ENCODE measurements at places on chromosomes 16 and 17.

GRCh38 chr17:47934856-47935255 lies 6.5 kb upstream of the PNPO start:
- no peak for DNase-seq

DNA sequence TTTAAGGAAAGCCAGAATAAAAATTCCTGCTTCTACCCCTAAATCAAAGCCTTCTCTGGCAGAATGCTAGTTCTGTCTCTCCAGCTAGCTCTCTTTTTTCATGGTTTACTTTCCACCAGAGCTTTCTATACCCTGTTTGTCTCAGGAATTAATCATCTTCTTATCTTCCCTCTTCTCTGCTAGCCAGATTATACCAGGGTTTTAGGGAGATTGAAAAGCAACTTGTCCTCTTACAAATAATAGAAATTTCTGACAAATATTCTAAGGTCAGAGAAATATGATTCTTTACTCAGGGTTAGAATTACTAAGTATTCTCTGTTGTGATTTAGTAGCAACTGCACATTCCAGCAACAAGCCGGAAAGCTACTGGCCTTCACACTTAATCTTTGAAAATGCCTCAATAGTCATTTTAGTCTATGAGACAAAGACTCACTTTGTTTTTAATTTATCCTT lies 166.4 kb downstream of the TANC2 start:
- DNase-seq, result no peak

- no peak for DNase-seq
Measured at GRCh38 chr16:1372292-1372950, 20.7 kb downstream of the GNPTG start.

GRCh38 chr17:16941072-16942036 lies 30.6 kb downstream of the TNFRSF13B start:
- DNase-seq, result no peak

DNA sequence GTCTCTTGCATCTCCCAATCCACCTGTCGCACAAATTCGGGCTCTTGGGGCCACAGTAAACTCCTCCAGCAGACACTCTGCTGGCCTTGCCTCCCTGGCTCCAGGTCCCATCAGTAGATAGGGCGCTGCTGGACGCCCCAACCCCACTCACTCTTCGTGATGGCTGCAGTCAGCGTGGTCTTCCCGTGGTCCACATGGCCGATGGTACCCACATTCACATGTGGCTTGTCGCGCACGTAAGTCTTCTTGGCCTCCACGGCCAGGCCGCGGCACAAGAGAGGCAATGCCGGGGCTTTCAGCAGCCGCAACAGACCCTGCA lies 428 bp downstream of the TUFM start:
- DNase-seq, result no peak

GRCh38 chr17:66514227-66514806 lies 211.9 kb downstream of the PRKCA start:
- no peak for DNase-seq

DNA sequence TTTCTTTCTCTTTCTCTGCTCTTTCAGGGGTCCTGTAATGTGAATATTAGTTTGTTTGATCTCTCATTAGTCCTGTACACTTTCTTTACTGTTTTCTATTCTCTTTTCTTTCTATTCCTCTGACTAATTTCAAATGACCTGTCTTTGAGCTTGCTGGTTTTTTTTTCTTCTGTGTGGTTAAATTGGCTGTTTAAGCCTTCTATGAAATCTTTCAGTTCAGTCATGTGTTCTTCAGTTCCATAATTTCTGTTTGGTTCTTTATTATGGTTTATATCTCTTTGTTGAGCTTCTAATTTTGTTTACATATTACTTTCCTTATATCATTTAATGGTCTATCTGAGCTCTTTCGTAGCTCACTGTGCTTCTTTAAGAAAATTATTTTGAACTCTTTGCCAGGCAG lies 31.3 kb upstream of the NKD1 start:
- no peak for DNase-seq

GRCh38 chr17:41393294-41393693 lies 4.1 kb downstream of the KRT31 start:
- DNase-seq, result no peak

DNA sequence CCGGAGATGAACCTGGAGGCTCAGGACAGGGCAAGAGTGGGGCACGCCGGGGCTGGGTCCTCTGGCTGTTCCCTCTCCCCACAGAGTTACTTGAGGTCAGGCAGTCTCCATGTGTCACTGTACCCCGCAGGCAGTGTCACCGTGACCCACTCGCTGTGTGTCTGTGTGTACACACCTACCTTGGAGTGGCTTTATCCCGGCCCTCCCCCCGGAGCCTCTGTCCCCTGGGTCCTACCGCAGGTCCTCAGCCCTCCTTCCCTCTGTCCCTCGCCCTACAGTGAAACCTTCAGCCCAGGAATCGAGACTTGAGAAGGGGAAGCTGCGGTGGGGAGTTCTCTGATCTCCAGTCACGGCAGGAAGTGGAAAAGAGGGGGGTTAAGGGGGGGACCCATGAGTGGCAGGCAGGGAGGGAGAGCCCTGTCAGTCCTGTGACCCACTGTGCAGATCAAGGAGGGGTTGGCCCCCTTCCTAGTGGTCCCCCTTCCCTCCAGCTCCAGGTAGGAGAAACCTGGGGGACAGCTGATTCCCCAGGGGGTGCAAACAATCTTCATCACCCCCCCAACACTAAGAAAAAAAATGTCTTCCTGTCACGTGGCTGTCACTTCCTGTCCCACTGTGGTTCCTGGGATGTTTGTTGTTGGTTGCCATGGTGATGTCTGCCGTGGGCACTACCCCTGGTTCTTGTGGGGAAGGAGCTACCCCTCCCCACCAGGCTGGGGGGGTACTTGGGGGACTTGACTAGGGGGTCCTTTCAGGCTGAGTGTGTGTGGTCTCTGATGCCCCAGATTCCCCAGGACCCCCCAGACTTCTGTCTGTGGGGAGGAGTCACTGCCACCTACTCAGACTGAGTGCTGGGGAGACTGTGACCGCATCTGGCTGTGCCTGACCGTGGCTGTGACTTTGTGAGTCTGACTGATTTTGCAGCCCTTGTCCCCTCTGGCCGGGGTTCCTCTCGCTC lies 13.7 kb downstream of the RARA start:
- DNase-seq, result no peak

GRCh38 chr16:88552166-88552565 lies 18.0 kb upstream of the ZC3H18 start:
- DNase-seq, result no peak

- no peak for DNase-seq
Measured at GRCh38 chr16:69040144-69040909, 65.1 kb upstream of the HAS3 start.

GRCh38 chr16:56558024-56558747 lies 6.7 kb upstream of the MT4 start:
- no peak for DNase-seq

DNA sequence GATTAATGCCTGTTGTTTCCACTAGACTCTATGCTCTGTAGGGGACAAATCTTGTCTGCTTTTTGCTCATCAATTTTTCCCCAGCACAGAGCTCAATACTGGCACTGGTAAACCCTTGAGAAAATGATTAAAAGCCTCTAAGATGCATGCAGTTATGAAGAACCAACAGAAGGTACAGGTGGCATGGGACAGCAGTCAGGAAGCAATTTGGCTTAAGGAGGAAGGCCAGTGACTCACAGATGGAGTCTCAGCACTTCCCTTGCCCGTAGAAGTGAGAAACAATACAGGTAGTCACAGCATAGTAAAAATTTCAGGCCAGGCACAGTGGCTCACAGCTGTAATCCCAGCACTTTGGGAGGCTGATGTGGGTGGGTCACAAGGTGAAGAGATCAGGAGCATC lies 504.7 kb upstream of the RBFOX1 start:
- DNase-seq, result no peak

- DNase-seq, result no peak
Measured at GRCh38 chr17:40112191-40112711, 9.5 kb upstream of the MSL1 start.

Measured in NCI-H1048 (cell line).